ENCODE measurements at places on chromosomes 2 and 18. TPM values are rescaled to one million over a fixed set of nuclear protein-coding genes. Genes with fewer than 3 reads are reported as not detected.
A peak's percentile ranks its signal among the peaks of the same experiment; 100 is the strongest.

DNA sequence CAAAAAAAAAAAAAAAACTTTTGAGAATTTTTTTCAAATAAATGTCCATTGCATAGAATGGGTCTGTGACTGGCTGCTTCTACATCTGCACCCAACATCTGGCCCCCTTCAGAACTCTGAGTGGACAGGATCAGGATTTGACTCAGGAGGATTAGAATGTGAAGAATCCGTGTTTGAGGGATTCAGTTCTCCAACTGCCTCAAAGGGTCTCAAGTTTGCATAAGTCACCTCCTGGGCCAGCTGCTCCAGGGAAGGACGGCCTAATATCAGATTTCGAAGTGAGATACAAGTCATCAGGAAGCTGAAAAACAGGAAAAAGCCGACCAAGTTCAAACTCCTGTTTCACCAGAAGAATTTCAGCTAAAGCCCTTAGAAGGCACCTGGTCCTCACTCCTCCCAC lies 10.9 kb downstream of the MAT2A start:
- DNase-seq = peak; percentile 75

- no peak for DNase-seq
Measured at GRCh38 chr2:216621292-216621691, 11.9 kb upstream of the IGFBP2 start.

- no peak for DNase-seq
Measured at GRCh38 chr2:136487421-136487820, 277.9 kb upstream of the THSD7B start.

MC4R gene
- not detected for total RNA-seq

DNA sequence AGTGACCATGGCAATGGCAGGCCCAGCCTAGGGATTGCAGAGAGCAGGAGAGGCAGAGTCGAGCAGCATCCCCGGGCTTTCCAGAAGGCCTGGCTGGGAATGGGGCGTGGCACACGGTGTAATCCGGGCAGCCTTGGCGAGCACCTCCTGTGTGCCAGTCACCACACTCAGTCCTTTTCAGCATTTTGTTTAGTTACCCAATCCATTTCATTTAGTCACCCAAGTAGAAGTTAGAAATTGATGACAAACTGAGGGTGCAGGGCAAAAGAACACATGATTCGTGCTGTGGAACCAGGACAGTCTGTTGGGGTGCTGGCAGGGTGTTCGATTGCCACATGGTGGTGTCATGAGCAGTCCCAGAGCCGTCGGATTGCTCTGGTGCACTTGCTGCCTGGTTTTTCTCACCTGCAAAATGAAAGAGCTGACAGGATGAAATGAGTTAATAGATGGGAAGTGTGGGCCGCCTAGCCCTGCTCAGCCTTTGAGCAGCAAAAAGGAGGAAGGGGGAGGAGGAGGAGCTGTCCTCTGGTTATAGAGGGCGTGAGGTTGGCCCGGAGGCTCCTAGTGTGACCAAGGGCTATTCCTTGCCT lies 299.4 kb downstream of the AGAP1 start:
- DNase-seq = peak; percentile 17

GRCh38 chr2:237932731-237933131 lies 34.1 kb upstream of the UBE2F start:
- peak; percentile 36 for DNase-seq
